ENCODE measurements at places on chromosomes 2 and 18.

GRCh38 chr2:191276792-191277465 is 31.7 kb downstream of the MYO1B start:
- no peak for DNase-seq

GRCh38 chr2:142870526-142870925 is 6.9 kb upstream of the KYNU start:
- no peak for DNase-seq

- peak; percentile 46 for DNase-seq
These were observed 30.1 kb upstream of the EPC2 start for GRCh38 chr2:148614322-148615049.

DNA sequence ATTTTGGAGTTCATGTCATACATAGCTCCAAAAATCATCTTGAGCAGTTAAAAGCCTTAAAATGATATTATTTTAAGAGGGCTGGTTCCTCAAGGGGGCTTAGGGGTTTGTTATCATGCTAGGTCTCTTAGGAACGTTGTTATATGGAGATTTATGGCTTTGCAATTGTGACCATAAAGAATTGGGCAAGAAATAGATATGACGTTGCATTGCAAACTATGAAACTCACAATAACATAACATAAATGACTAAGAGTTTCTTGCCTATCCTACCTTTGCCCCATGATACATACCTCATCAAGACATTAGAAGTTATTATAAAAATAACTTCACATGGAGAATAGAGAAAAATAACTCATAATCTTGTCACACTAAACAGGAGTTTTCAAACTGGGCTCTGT is 206.4 kb upstream of the SESTD1 start:
- no peak for DNase-seq

DNA sequence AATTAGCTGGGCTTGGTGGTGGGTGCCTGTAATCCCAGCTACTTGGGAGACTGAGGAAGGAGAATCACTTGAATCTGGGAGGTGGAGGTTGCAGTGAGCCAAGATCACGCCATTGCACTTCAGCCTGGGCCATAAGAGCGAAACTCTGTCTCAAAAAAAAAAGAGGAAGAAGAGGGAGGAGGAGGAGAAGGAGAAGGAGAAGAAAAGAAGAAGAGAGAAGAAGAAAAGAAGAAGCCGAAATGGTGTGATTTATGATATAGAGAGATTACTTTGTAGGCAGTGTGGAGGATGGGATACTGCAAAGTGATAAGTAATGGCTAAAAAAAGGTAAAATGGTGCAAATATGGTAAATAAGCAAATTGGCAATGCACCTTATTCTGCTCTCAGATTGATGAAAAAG is 25.1 kb downstream of the THNSL2 start:
- no peak for DNase-seq

GRCh38 chr2:195763866-195764265 is 106.8 kb downstream of the SLC39A10 start:
- DNase-seq = no peak

DNA sequence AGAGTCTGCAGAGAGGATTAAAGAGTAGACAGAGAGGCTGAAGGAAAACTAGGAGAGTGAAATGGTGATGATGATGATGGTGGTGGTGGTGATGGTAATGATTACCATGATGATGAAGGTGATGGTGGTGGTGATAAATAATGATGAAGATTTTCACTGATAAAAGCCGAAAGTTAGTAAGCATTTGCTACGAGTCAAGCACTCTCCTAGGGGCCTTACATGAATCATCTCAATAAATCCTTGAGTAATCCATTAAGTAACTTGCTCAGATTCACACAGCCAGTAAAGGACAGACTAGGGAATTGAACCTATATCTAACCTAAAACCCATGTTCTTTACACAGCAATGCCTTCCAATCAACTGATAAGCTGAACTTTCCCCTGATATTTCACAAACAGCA is 106.7 kb upstream of the PGAP1 start:
- DNase-seq = no peak

- no peak for DNase-seq
These were observed 35.6 kb upstream of the FEZ2 start for GRCh38 chr2:36633470-36634092.

DNA sequence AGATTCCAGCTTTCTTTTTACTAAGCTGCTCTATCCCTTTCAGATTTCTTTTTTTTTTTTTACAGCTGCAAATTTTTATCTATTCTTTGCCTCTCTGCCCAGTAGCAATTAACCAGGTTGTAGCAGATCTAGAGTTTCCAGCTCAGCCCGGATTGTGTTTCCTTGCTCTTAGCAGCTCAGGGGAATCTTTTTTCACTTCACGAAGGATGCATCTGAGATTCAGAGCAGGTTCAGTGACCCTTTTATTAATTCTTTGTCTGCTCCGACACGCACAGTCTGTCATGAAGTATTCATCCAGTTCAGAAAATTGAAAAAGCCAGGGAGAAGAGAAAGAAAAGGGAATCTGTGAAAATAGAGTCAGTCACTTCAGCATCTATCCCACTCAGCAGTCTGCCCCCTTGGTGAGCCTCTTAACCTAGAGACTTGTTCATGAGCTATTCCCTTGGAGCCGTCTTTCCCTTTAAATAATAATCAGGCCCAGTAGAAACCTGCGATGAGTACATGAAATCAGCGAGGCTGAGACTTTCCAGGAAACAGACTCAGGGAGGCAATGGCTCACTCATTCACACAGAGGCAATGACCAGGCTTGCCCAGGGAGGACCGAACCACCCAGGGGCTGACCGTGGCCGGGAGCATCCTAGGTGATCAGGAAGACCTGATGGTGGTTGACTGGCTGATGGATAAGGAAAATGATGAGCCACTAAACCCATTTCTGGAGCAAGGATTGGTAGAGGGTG is 103.4 kb upstream of the ITGA6 start:
- no peak for DNase-seq

GRCh38 chr2:43131890-43132682 is 94.3 kb downstream of the ZFP36L2 start:
- no peak for DNase-seq

DNA sequence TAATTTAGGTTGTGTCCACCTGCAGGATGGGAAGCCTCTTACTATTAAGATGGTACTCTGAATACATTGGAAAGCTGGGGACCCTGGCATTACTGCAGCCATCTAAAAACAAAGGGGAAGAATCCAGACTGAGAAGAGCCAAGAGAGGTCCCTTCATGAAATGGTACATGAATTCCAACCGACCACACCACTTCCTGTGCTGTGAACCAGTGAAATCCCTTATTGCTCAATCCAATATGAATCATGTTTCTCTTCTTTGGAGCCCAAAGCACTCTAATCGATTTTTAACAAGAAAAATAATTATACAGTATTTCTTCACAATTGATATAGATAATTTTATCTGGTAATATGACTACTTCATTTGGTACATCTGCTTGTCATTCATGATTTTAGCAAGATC is 479.7 kb upstream of the RAB6C start:
- no peak for DNase-seq

- DNase-seq = peak; percentile 97
These were observed 1.8 kb downstream of the MPV17 start for GRCh38 chr2:27320958-27321543.
